Stomach (tissue), 19 donors: ENCODE measurements at places on chromosomes 1 and 21. TPM values are rescaled to one million over a fixed set of nuclear protein-coding genes. Genes with fewer than 3 reads are reported as not detected.

GBP2 gene
- 67.0 TPM for total RNA-seq

TSPEAR gene
- not detected for total RNA-seq

FAM163A gene
- not detected for total RNA-seq

SNX27 gene
- total RNA-seq: 48.5 TPM

DENND4B gene
- total RNA-seq: 73.0 TPM

CNTN2 gene
- not detected for total RNA-seq

CHI3L1 gene
- total RNA-seq: not detected
